ENCODE measurements at places on chromosomes 3 and 15. TPM values are rescaled to one million over a fixed set of nuclear protein-coding genes. Genes with fewer than 3 reads are reported as not detected.

Gene MKRN2OS
- total RNA-seq = 1.7 TPM

Gene VPS8
- total RNA-seq = 55.0 TPM

Gene BMF
- total RNA-seq = 19.7 TPM

Gene GP9
- not detected for total RNA-seq

Gene ACOX2
- total RNA-seq = 18.6 TPM

Gene IL20RB
- 0.79 TPM for total RNA-seq

Gene SLC35G2
- total RNA-seq = 5.4 TPM

Gene IGSF11
- 1.3 TPM for total RNA-seq

Gene GPR62
- 0.09 TPM for total RNA-seq

GRCh38 chr3:138681463-138682220 lies 73.1 kb downstream of the FAIM start:
- H3K27me3 ChIP-seq = no peaks in the 10 kb centered on the region
- no peak overlapping the region for H3K4me3 ChIP-seq
- peaks cover under 1% of the 10 kb centered on the region for H3K36me3 ChIP-seq

DNA sequence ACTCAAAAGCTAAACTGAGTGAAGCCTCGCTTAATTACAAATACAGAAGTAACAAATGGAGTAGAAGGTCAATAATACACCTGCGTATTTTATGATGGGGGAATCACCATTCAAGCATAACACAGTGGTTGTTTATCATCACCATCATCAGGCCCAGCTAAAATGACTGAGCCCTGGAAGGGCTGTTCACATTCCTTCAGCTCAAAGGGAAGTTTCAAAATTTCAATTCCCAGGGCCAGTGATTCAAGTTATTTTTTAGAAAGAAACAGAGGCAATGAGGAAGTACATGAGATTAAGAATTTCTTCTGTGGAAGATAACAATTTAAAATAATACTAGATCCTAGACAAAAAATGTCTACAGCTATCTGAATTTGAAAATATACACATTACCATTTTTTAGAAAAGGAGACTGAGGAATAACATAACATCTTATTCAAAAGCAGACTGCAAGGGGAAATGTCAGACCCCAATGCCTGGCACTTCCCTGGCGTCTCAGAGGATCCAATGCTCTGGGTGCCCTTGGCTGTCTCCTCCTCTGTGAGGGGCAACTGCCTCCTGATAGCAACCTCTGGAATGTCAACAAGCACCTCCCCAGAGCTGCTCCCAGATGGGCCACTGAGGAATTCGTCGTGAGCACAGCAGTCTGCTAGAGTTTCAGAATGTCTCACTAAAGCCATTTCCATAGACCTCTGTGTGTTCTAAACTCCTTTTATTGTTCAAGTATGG lies 22.8 kb downstream of the EHD4 start:
- DNase-seq = no peak
- no peak overlapping the region for H3K4me3 ChIP-seq
- H3K4me1 ChIP-seq = peaks cover 16% of the 10 kb centered on the region
- H3K27ac ChIP-seq = no peak overlapping the region

GRCh38 chr3:87082796-87083440 lies 92.0 kb upstream of the VGLL3 start:
- no peaks in the 10 kb centered on the region for H3K27me3 ChIP-seq
- H3K36me3 ChIP-seq = no peaks in the 10 kb centered on the region
- H3K4me3 ChIP-seq = no peak overlapping the region
- DNase-seq = peak; percentile 10
- no peak overlapping the region for H3K27ac ChIP-seq
- H3K4me1 ChIP-seq = no peaks in the 10 kb centered on the region

DNA sequence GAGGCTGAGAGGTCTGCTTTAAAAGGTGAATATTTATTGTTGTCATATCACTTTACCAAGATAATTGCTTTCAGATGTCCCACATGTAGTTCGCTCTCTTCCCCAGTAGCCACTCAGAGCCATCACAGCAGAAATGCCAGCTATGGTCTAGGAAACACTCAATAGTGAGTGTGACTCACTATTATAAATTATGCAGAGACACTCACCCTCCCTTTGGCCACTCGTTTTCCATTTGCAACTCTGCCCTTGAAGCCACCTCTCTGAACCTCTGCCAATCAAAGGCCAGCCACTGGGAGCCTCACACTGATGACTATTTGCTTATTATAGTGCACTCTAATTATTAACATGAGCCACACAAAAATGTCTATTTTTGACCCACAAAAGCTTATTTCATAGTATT lies 328.1 kb upstream of the ATP10A start:
- H3K27me3 ChIP-seq = no peaks in the 10 kb centered on the region
- H3K4me1 ChIP-seq = no peaks in the 10 kb centered on the region
- H3K4me3 ChIP-seq = no peak overlapping the region
- DNase-seq = no peak
- no peaks in the 10 kb centered on the region for H3K36me3 ChIP-seq

GRCh38 chr3:177781686-177782161 lies 584.4 kb upstream of the TBL1XR1 start:
- no peak overlapping the region for H3K27ac ChIP-seq
- no peaks in the 10 kb centered on the region for H3K27me3 ChIP-seq
- DNase-seq = peak; percentile 48
- H3K36me3 ChIP-seq = no peaks in the 10 kb centered on the region
- H3K4me1 ChIP-seq = peaks cover 6% of the 10 kb centered on the region

- H3K4me3 ChIP-seq = no peak overlapping the region
- no peak for DNase-seq
- no peaks in the 10 kb centered on the region for H3K4me1 ChIP-seq
- no peaks in the 10 kb centered on the region for H3K36me3 ChIP-seq
Observed at GRCh38 chr3:8610951-8611350, 33.6 kb downstream of the SSUH2 start.

DNA sequence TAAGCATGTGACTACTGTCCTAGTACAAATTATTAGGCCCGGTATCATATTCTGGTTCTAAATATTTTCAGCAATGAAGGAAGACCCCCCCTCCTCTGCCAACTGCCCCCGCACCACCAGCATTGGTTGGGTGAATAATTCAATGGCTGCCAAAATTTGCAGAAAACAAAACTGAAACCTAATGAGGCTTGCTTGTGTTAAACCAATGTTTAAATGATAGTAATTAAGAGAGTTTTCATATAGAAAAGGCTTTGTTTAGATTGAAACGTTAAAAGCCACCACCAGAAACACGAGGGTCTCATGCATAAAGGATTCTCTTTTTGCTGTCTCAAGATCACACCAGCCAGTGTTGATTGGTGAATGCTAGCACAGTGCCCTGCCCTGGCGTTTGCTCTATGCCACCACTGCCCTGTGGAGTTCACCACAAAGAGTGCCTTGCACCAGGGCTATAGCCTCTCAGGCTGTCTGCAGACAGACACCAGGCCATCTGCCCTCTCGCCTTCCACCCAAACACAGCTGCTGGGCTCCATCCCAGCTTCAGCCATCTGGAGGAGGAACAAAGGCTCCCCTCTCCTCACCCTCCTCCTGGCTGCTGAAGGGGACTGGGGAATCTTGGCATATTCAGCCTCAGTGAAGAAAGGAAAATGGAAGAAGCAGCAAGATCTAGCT lies 200.3 kb upstream of the PFN2 start:
- no peaks in the 10 kb centered on the region for H3K27me3 ChIP-seq
- no peaks in the 10 kb centered on the region for H3K36me3 ChIP-seq
- no peaks in the 10 kb centered on the region for H3K4me1 ChIP-seq

DNA sequence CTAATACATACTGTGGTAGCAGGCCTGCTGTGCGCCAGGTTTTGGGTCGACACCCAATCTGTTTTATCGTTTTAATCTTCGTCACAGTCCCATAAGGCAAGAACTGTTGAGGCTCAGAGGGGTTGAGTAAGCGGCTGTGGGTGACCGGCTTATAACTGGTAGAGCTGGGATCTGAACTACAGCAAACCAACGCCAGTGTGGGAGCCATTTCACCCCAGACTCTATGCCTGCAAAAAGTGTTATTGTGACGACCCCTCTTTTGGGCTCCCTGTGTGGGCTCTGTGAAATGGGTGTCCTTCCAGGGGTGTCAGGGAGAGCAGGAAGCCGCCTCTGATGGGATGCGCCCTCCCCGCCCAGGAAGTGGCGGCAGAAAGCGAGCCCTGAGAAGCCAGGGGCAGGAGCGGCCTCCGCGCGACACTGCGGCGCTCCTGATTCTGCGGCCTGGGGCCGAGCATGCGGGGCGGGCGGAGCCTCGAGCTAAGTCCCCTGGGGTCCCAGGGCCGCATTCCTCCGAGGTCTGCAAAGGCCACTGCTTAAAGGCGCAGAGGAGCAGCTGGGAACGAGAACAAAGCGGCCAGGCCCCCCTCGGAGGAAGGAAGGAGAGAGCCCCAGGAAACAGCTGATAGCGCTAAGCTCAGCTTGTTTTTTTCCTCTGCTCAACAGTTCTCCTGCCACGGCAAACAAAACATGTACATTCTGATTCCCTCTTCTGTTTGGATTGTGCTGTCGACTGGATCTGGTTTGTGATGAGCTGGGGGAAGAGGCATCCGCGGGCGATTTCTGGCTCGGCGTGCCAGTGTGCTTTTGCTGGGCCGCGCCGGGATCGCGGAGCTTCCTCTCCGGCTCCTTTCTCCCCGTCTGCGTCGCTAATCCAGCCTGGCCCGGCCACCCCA lies 33.9 kb downstream of the GRK7 start:
- H3K27ac ChIP-seq = peak overlapping the region; percentile 24
- H3K36me3 ChIP-seq = no peaks in the 10 kb centered on the region
- peak; percentile 92 for DNase-seq
- peak overlapping the region; percentile 55 for H3K4me3 ChIP-seq
- H3K4me1 ChIP-seq = peaks cover 3% of the 10 kb centered on the region
- H3K27me3 ChIP-seq = no peaks in the 10 kb centered on the region

DNA sequence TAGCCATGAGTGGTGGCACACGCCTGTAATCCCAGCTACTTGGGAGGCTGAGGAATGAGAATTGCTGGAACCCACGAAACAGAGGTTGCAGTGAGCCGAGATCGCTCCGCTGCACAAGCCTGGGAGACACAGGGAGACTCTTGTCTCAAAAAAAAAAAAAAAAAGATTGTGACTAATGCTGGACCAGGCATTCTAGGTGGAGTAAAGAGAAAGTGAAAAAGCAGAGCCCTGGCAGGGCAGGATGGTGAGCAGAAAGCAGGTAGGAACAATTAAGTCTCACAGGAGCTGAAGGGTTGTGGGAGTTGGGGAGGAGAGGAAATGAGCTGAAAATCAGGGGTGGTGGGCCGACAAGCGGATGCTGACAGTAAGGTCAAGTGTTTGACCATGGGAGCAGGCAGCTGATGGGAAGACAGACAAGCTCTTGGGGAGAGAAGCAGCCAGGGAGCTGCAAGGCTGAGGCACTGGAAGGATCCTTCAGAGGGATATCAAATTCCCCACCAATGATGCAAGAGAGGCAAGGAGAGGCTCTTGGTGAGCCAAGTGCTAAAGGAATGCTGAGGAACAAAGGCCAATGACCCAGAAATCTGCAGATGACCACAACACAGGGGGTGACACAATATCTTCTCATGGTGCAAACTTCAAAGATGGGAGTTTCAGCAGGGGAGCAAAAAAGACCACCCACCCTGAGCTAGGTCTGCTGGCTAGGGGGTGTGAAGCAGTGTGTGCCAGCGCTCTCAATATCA lies 251.1 kb downstream of the ULK4 start:
- H3K4me3 ChIP-seq = no peak overlapping the region
- H3K27ac ChIP-seq = no peak overlapping the region
- H3K4me1 ChIP-seq = no peaks in the 10 kb centered on the region
- peak; percentile 29 for DNase-seq

DNA sequence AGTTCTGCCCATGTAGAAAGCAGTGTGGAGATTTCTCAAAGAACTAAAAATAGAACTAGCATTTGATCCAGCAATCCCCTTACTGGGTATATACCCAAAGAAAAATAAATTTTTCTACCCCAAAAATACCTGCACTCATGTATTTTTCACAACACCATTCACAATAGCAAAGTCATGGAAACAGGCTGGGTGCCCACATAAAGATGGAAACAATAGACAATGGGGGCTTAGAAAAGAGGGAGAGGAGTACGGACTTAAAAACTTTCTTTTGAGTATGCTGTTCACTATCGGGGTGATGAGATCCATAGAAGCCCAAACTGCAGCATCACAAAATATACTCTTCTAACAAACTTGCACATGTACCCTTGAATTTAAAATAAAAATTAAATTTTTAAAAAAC lies 345.1 kb upstream of the CCDC54 start:
- H3K27me3 ChIP-seq = no peaks in the 10 kb centered on the region
- H3K4me1 ChIP-seq = no peaks in the 10 kb centered on the region

GRCh38 chr15:50685976-50686468 lies 575 bp downstream of the TRPM7 start:
- H3K27ac ChIP-seq = peak overlapping the region; percentile 99
- H3K4me1 ChIP-seq = peaks cover 7% of the 10 kb centered on the region
- DNase-seq = peak; percentile 81

- H3K27ac ChIP-seq = no peak overlapping the region
- peaks cover 15% of the 10 kb centered on the region for H3K36me3 ChIP-seq
- no peak overlapping the region for H3K4me3 ChIP-seq
- no peak for DNase-seq
Observed at GRCh38 chr3:15591242-15591641, 10.1 kb downstream of the HACL1 start.

Measured in kidney (tissue), 22 donors.